Activated T-cell treated with anti-CD3 and anti-CD28 coated beads for 24 hours (primary cell): ENCODE measurements at places on chromosomes 2 and 18.

GRCh38 chr2:60577682-60578283 lies 24.3 kb upstream of the BCL11A start:
- DNase-seq, result no peak

DNA sequence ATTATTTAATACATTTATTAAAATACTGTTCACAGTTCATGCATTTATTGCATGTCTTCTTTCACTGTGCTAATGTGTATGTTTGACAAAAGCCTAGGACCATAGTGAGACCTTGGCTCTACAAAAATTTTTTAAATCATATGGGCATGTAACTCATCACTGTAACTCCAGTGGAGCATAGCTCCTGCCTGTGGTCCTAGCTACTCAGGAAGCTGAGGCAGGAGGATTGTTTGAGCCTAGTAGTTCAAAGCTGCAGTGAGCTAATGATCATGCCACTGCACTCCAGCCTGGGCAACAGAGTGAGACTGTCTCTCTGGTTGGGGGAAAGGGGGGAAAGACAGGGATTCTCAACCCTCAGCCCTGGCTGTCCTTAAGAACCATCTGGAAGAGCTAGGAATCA lies 137.8 kb downstream of the PRKCE start:
- no peak for DNase-seq

- DNase-seq, result no peak
Observed at GRCh38 chr2:75379476-75380210, 180.3 kb upstream of the TACR1 start.

GRCh38 chr18:63111671-63112402 lies 207.7 kb downstream of the BCL2 start:
- no peak for DNase-seq

DNA sequence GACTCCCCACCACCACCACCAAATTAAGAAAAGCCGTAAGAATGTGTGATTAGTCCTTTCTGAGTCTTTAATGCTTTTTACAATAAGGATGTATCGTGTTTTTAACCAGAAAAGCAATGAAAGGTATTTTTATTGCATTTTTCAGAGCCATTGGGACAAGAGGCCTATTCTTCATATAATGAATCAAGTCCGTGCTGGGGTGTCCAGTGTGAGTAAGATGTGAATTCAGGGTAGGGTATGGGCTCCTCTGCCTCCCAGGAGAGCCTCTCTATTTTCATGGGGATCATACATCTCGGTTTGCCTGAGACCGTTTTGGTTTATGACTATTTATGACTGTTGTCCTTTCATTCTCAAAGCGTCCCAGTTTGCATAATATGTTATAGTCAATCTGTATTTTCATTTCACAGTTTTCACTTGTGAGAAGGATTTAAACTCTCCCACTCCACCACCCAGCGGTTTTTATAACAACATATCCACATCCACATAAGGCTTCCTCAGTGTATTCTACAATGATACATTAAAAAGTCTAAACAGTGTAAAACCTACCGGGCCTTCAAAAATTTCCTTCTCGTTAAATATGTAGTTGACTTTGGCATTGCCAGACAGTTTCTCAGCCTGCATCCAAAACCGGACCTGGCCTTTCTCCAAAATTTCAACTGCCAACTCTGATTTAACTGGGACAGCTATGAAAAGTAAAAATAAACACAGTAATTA lies 80.8 kb upstream of the LPIN2 start:
- DNase-seq, result no peak

DNA sequence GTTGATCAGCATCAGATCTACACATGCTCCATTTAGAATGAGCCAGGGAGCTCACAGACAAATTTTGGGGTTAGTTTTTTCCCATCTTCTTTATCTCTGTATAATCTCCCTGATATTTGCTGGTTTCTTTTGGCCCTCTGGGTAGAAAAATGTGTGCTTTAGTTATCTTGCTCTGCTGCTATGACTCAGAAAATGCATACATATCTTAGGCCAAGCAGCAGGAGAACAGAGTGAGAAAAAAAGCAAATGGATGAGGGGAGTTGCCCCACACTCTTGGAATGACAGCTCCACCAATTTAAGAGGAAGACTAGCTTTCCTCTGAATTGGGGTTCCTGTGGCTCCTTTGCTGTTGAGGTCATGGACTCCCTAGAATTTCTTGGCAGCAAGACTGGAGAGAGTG lies 331.8 kb downstream of the KCNJ3 start:
- DNase-seq, result no peak

DNA sequence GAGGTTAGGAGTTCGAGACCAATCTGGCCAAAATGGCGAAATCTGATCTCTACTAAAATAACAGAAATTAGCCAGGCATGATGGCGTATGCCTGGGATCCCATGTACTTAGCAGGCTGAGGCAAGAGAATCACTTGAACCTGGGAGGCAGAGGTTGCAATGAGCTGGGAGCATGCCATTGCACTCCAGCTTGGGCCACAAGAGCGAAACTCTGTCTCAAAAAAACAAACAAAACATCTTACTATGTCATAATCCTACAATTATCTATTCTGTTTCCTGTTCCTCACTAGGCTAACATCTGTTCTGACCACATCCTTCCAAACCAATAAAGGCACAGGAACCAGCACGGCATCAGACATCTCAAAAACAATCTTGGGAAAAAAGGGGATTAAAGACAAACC lies 361.8 kb upstream of the UBE2E3 start:
- no peak for DNase-seq

DNA sequence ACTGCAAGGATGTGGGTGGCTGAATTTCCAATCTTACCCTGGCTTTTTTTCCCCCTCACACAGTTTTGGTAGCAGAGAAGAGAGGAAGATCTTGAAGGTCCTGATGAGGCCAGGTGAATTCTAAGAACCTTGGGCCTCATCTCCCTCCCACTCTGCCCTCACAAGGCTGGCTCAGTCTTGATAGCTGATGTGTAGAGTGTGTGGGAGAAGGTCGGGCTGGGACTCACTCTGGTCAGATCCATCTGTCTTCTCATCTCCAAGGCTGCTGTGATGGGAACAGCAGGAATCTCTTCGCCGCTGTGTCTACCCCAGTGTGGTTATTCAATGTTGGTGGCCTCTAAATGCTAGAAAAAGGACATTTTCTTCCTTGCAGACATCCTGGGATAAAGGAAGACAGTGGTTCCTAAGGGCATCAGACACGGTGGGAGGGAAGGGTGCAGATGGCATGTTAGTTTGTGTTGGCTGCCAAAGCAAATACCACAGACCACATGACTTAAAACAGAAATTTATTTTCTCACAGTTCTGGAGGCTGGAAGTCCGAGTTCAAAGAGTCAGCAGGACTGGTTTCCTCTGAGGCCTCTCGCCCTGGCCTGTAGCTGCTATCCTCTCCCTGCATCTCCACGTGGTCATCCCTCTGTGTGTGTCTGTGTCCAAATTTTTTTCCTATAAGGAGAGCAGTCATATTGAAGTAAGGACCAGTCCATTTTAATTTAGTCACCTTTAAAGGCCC lies 37.6 kb upstream of the MGAT4A start:
- no peak for DNase-seq

DNA sequence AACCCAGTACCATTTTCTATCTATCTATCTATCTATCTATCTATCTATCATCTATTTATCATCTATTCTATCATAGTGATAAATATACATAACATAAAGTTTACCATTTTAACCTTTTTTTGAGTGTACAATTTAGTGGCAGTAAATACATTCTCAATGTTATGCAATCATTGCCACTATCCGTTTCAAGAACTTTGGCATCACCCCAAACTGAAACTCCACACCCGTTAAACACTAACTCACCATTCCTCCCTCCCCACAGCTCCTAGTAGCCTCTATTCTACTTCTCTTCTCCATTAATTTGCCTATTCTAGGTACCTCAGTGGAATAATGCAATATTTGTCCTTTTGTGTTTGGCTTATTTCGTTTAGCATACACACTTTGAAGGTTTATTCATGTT lies 82.5 kb upstream of the KCNE4 start:
- DNase-seq, result no peak

GRCh38 chr2:152037743-152038435 lies 61.0 kb downstream of the CACNB4 start:
- no peak for DNase-seq

DNA sequence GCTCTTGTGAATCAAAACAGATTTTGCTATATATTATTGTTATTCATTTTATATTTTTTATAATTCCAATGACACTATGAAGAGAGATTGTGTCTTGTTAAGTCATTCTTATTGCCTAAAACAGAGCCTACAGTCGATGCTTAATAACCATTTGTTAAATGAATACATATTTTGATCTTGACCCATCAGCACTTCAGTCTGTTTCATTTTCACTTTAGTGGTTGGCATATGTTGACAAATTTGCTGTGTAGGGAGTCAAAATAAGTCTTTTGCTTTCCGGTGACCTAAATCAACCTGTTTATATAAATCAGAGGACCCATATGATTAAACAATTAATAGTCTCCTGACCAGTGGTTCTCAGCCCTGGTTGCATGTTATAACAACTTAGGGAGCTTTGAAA lies 97.1 kb downstream of the TXNL1 start:
- no peak for DNase-seq

- no peak for DNase-seq
Observed at GRCh38 chr2:40190457-40190856, 261.4 kb downstream of the SLC8A1 start.

DNA sequence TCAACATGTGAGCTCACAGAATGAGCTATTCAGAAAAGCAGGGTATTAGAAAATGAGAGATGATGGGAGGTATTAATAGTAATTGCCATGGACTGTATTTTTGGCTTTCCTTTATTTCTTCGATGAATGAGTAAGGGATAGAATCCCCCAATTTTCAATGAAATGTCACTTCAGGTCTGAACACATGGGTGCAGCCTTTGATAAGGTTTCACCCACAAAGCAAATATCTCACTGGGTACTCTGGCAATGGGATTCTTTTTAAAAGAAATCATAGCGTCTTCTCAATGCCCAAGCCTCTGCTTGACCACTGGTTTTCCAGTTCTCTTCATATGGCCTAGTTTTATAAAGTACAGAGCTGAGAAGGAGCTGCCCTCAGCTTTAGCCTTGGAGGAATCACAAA lies 610.5 kb upstream of the FANCL start:
- no peak for DNase-seq

DNA sequence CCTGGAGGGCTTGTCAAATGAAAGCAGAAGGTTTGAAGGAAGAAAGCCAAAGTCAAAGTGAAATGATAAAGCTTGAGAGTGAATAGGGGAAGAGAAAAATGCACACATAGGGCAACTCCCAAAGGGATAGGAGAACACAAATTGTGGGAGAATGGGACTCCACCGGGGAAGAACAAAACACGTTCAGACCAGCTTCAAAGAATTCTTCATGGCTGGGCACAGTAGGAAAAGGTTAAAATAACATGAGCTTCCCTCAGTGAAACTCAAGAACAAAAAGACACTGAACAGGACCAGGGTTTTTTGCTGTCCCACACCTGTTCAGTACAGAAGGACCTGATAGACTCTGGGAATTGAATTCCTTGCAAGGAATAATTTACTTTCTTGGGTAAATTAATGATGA lies 123.1 kb upstream of the NCKAP5 start:
- no peak for DNase-seq

GRCh38 chr2:196361606-196362326 lies 190.4 kb upstream of the STK17B start:
- no peak for DNase-seq

GRCh38 chr2:142791335-142791734 lies 86.1 kb upstream of the KYNU start:
- DNase-seq, result no peak

GRCh38 chr2:51624995-51625394 lies 593.1 kb upstream of the NRXN1 start:
- no peak for DNase-seq

DNA sequence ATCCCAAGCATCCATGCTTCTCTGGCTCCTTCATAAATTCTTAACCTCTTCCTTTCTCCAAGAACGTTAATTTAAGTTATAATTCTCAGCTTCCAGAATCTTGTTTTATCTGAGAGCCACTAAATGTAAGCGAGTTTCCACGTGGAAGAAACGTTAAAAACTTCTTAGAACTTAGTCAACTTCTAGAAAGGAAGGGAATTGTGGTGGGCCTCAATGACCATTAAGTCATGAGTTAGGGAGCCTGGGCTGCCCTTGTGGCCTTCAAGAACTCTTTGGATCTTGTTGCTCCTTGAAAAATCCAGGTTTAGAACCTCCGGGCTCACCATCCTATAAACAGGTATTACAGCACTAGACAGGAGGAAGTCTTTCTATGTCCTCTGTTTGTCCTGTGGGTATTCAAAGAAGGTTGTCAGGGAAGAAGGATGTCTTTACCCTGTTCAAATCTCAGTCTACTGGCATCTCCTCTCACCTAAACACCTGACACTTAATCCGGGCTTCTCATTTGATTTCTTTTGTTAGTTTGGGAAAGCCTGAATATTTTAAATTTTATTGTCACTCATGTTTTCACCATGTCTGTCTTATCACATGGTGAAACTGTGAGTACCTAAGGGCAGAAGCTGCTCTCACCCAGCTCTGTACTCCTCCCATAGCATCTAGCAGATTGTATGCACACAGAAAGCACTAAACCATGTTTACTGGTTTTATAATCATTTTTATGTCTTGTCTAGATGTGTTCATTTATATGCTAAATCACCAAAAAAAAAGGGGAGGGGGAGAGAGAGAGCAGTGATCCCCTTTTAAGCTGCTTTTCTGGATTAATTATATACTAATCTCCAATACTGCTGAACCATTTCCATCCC lies 6.3 kb downstream of the RND3 start:
- no peak for DNase-seq

DNA sequence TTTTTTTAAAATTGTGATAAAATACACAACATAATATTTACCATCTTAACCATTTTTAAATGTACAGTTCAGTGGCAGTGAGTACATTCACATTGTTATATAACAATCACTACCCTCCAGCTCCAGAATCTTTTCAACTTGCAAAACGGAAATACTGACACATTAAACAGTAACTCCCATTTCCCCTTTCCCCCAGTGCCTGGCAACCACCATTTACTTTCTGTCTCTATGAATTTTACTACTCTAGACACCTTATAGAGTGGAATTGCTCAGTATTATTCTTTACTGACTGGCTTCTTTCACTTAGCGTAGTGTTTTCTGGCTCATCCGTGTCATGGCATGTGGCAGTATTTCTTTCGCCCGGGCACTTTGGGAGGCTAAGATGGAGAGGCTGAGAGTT lies 32.6 kb downstream of the FASTKD2 start:
- DNase-seq, result no peak

DNA sequence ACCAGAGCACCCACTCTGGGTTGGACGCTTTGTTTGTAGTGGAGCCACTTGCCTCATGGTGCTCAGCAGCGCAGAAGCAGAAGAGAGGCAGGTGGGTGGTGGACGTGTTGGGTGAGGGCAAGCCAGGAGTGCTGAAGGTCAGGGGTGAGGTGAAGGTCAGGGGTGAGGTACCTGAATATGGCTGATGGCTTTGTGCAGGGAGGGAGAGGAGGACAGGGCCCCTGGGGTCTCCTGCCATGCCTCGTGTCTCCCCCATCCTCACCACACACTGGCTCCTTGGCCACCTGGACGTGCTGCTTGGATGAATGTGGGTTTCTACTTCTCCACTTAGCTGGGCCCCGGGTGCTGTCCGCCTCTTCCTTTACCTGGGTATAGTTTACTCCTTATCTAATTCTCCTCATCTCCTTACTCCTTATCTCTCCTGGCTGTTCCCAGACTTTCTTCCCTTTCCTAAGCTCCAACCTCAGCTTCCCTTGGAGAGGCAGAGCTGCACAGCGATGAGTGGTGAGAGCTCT lies 68.1 kb downstream of the DYSF start:
- no peak for DNase-seq

GRCh38 chr18:56445422-56445821 lies 193.0 kb downstream of the TXNL1 start:
- DNase-seq, result no peak

GRCh38 chr2:240615820-240616547 lies 9.3 kb upstream of the GPR35 start:
- DNase-seq, result no peak
